NCI-H2081 (cell line): ENCODE measurements at places on chromosomes 16 and 17.
A peak's percentile ranks its signal among the peaks of the same experiment; 100 is the strongest.

GRCh38 chr17:28406473-28406814, 432 bp upstream of the SLC46A1 start:
- no peak for DNase-seq

DNA sequence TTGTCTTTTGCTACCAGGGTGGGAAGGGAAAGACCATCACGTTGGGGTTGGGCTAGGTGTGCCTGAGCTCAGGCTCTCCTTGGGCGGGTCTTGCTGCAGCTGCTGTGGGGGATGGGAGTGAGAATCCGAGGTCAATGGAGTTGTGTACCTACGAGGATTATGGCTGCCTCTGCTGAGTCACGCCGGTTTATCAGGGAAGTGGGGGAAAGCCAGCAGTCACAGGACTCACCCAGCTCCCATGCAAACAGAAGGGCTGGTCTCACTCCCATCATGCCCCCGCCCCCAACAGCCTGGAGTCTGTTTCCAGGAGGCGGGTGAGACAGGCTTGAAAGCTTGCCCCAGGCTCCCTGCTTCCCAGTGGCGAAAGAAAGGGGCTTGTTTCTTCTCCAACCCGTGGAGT, 1259.0 kb upstream of the GOT2 start:
- DNase-seq = no peak

- DNase-seq = no peak
Observed at GRCh38 chr16:53946746-53947386, 242.9 kb downstream of the FTO start.

DNA sequence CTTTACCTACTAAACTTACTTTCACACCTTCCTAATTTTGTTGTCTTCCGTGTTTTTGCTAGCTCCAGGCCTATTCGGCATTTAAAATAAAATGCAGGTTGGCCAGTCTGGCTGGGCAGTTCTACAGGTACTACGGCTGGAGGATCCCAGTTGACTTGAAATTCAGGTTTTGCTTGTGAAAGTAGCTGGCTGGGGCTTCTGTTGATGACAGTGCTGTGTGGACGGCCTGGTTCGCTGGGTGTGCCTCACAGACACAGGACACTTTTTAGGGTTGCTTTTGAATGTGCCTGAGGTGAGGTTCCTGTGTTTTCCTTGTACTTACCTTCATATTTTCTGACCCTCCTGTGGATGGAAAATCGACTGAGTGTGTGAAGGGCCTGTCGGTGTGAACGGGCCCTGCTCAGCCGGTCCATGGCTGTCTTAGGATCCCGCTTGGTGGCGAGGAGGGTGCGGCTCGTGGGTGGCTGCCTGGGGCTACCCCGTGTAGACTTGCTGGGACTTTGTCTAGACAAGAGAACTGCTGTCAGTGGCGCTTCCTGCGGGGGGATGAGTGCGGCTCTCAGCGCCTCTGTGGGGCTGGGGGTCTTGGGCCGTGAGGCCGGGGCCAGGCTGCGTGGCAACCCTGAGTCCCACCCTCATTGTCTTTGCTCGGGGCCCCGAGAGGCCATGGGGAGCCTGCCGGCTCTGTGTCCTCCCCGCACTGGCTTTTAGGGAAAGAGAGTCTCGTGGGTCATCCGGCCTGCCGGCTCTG, 18.7 kb upstream of the ZNF750 start:
- no peak for DNase-seq

DNA sequence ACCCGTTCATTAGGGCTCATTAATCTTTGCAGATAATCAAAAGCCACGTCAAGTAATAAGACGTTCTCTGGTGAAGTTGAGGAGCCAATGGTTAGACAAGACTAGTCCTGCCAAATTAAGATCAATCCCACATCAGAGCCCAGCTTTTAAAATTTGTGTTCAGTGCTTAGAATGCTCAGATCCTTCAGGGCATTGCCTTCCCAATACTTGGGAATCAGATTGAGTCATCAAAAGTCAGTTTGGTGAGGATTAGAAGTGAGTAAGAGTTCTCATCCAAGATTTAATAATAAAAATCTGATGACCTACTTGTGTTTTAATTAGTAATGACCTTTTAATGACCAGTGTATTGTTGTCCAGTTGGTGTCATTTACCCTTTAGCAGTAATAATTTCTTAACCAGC, 19.8 kb downstream of the MAP2K4 start:
- no peak for DNase-seq

DNA sequence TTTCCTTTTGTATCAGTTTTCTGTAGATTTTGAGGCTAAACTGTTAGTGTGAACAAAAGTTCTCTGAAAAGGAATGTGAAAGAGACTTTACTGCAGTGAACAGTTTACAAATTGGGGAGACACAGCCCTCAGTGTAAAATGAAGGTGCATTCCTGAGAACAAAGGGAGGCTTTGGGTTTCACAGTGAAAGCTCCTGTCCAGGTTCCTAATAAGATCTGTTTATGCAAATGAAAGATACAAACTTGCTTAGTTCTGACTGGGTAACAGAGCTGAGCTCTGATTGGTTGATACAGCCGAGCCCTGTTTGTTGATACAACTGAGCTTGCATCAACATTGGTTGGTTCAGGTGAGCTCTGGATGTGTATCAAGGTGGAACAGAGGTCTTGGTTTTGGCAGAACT, 8.3 kb upstream of the CDRT15 start:
- no peak for DNase-seq

DNA sequence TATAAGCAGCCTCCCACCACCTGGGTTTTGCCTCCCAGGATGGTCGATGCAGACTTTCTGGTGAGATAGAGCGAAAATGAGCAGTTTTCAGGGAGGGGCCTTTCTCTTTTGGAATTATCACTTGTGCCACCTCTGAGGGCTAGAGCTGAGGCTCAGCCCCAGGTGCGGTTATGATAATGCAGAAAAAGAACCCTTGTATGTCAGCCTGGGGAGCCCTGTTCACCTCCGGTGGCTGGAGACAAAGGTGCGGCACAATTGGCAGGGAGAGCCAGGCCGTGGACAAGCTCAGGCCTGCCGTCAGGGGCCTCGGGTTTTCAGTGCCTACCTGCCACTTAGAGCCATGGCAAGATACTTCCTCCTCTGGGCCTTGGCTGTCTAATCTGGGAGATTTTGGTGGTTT, 4.4 kb downstream of the SCPEP1 start:
- no peak for DNase-seq

DNA sequence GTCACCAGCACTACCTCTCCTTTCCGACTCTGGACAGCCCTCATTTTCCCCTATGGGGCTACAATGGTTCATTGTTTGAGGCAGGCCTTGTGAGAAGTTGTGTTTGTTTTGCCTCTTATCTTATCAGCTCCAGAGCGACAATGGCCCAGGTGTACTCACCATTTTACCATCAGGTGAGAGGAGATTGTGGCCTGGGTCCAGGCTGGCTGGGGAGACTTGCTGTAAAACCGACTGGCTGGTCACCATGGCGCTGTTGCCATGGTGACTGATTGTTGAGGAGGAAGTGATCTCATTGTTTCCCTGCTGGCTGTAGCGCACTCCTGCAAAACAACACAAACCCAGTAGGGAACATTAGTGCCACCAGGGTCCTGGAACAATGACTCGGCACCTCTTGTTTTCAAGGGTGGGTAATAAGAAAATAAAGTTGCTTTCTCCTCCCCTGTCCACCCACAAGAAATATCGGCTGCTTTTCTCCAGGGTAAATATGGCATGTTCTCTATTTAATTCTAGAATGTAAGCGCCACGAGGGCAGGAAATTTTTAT, 34.4 kb downstream of the HNF1B start:
- peak; percentile 80 for DNase-seq
